ENCODE measurements at places on chromosomes 7 and 10.

GRCh38 chr7:34850681-34851080 is 186.6 kb downstream of the DPY19L1 start:
- DNase-seq = no peak

DNA sequence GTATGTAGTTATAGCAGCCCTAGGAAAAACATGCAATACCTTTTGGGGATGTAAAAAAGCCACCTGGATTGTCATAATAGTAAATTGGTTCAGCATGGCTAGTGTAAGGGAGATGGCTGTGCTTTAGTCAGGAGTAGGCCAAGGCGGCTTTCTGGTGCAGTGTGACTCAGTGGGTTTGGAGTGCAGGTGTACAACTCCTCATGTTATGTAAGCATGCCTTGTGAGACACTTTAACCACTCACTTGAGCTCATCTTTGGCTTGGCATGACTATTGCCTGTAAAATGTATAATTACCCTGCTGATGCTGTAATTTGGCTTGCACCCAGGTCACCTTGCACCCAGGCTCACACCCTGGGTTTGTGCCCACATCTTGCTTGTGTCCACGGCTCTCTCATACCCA is 239.2 kb upstream of the GLI3 start:
- no peak for DNase-seq

GRCh38 chr7:140015471-140015970 is 47.2 kb downstream of the PARP12 start:
- no peak for DNase-seq

DNA sequence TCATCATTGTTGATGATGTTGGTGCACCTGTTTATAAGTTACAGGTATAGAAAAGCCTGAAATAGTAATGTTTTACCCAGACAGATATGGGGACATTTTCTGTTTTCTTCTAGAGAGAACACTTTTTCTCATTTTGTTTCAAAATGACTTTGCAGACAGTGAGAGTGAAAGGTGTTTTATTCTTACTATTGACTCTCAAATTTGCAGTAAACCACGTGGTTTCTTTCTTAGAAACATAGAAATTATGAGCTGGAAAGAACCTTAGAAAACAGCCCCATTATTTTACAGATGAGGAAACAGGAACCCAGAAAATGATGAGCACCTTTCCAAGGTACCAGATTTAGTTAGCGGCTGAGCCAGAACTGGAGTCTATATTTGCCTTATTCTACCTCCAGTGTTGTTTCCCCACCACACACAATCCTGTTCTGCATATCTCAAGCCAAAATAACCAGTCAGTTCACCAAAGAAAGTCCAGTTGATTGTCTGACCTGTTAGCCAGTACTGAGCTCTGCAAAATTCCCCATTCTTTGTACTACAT is 138.9 kb upstream of the AHR start:
- no peak for DNase-seq

DNA sequence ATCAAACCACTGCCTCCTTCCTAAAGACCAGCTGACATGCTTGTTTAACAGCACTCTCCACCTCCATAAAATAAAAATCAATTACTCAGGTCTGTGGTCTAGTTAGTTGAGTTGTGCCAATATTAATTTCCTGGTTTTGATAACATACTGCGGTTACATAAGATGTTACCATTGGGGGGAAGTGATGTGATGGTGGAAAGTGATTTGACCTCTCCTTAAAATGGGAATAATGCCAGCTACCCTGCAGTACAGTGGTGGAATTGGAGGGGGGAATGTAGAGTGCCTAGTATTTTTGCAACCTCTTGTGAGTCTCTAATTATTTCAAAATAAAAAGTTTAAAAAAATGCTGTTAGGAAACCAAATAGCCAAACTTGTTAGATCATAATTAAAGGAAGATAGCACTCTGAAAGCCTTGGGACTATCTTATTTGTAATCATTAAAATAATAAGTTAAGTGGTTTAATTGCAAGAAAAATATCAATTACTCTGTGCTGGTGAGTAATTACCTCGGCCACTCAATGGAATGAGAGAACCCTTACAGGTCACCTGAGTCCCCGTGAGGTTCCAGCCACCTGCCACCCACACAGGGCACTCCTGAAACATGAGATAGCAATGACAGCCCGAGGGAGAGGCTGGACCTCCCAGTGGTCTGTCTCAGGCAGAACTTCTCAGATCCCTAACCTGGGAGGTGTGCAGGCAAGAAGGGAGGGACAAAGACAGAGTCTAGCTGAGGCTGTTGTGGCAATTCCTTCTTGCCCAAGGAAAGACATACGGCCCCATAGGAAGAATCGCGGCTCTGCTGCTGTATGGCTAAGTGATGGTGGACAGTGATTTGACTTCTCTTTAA is 94.1 kb downstream of the SH3PXD2A start:
- DNase-seq = no peak

GRCh38 chr7:118372530-118372929 is 148.0 kb downstream of the ANKRD7 start:
- no peak for DNase-seq

DNA sequence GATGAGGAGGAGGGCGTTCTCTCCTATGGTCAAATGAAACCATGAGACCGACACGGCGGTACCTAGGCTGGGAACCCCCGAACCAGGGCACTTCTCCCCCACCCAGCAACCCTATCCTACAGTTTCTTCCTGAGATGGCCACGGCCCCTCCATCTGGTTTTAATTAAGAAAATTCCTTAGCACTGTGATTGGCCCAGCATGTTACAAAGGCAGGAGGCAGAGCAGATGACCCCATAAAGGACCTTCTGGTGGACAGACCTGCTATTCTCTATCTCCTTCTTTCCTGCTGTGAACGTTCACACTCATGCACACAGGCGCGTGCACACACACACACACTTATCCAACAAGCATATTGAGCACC is 129.4 kb downstream of the RGS10 start:
- peak; percentile 62 for DNase-seq

DNA sequence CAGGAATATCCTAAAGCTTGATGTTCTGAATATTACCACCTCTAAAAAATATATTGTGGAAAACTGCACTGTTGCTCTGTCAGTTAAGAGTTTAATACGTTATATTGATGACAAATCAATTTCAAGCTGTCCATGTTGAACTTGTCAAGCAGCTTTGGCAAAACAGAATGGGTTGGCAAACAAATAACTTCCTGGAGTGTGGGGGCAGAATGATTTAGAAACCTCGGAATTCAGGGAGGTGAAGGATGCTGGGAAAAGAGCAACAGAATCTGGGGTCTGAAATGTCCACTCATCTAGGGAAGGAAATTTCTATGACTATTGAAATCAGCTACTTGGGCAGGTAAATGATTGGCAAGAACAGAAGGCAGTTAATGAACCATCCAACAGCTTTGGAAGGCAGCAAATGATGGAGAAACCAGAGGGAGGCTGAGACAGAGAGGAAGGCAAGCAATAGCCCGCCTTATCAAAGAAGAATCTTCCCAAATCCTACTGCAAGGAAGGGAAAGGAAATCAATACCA is 95.1 kb upstream of the PALS2 start:
- DNase-seq = no peak

- DNase-seq = no peak
These were observed 15.2 kb upstream of the FRMPD2 start for GRCh38 chr10:48289501-48290238.

GRCh38 chr10:59879363-59879913 is 26.9 kb downstream of the CCDC6 start:
- no peak for DNase-seq

DNA sequence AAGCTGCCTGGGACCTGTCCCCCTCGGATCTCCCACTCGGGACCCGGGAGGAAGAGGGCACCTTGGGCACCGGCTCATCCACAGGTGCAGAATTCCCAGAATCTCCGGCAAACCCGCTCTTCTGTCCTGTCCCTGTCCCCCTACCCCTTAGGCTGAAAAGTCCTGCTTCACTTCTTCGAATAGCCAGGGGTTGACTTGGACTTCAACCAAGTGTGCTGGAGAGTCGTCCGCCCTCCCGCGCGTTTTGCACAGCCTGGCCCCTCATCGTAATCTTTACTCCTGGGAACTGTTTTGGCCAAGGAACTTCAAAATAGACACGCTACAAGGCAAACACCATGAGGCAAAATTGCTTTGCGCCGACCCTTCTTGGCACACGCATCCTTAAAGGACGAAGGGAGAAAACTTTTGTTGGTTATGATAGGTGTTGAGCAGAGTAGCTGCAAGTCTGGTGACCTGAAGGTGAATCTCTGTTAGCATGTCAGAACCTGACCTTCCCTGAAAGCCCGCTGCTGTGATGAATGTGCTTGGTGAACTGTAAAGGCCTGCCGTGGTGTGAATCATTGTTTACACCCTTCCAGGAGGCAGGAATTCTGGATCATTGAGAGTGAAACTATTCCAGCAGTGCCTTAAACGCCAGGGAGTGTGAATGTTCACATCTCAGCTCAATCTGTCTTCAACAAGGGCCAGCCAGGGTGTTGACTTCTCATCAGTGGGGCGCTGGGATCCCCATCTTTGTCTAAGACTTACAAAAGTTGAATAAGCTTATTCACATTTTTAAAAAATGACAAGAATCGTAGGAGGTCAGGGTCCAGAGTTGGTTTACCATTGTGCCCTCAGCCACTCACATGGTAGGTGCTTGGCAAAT is 589 bp upstream of the RAPGEF5 start:
- DNase-seq = no peak

GRCh38 chr10:124721330-124722045 is 22.7 kb downstream of the FAM53B start:
- no peak for DNase-seq

DNA sequence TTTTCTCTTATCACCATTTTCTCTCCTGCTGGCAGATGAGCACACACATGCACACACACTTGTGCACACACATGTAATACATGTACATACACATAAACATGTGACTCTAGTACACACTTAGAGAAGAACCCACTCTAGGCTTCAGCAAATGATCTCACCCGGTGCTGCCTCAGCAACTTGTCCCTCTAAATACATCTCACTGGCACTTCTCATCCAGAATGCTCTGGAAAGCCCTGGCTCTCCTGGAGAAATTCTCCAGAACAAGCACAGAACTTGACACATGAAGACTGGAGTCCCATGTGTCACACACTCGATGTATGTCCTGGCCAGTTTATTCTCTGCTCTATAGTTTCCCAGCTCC is 254.9 kb downstream of the ELMO1 start:
- no peak for DNase-seq

DNA sequence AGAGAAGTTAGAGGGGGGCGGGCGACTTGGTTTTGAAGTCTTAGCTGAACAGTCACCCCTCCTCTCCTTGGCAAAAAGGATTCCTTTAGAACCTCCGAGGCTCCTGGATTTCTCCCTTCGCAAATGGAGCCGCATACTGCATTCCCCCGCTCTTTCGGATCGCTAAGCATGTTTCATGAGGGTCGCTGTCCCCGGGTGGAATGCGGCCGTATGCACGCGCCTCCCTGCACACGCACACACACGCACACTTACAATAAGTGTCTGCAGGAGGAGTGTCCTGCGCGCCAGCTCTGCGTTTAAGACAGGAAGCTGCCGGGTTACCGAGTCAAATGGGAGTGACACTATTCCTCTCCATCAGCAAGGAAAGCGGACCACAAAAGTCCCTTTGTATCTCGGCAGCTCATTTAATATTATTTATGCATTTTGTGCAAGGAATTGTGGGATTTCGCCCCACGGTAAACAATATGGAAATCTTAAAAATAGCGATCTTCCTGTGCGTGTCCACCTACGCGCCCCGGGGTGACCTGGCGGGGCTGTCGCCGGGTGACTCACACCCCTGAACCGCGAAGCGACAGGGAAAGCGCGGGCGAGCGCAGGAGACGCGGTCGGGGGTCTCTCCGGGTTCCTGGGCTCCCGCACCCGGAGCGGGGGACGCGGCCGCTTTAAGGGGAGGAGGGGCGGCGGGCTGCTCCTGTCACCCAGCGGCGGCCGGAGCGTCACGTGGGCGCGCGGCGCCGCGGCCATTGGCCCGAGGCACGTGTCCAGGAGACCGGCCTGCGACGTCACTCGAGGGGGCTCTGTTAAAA is 988 bp upstream of the EN2 start:
- DNase-seq = no peak

DNA sequence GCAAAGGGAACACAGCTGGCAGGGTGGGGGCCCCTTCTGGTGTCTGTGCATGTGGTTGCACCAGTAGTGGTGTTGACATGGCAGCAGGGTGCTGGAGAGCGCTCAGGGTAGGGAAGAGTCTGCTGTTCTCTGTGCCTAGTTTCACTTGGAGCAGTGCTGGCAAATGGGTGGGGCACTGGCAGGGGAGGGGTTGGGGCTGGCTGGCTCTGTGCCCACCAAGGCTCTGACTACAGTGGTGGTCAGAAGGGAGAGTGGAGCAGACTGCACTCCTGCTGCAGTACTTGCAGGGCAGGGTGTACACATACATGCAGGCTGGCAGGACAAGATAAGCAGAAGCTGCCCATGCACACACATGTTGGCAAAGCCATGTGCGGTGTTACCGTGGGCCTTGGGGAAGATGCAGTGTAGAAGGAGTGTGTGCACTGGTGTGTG is 18.2 kb downstream of the FAM25A start:
- DNase-seq = no peak
